HEK293T (cell line): ENCODE measurements at places on chromosomes 5 and 9.

GRCh38 chr9:129327552-129328328, 149.7 kb upstream of the IER5L start:
- DNase-seq = no peak

- DNase-seq = no peak
Measured at GRCh38 chr5:95238560-95239325, 46.2 kb downstream of the MCTP1 start.

DNA sequence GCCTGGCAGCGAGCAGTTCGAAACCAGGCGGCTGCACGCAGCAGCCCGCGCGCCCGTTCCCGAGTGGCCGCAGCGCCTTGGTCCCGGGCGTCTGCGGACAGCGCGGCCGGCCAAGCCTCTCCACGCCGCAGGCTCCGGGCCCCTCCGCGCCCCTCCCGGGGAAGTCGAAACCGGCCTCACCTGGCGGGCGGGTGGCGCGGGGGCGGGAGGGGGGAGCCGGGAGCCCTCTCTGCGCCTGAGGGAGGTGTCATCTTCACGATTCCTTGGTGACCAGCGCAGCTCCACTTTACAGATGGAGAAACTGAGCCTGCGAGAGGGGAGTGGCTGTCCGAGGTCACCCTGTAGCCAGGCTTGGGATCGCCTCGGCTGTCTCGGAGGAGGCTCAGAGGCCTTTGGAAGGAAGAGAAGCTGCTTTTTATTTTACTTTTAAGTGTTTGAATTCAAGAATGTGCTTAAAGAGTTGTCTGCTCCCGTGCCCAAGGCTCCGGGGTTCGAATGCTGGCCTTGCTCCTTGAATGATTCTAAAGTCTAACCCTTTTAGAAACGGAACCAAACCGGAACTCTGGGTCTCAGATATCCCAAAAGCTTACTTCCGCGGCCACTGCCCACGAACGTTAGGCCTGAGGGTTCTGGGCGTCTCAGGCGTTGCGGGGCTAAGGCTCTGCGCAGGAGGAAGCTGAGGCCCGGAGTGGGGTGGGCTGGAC, 662 bp downstream of the SUSD3 start:
- no peak for DNase-seq

DNA sequence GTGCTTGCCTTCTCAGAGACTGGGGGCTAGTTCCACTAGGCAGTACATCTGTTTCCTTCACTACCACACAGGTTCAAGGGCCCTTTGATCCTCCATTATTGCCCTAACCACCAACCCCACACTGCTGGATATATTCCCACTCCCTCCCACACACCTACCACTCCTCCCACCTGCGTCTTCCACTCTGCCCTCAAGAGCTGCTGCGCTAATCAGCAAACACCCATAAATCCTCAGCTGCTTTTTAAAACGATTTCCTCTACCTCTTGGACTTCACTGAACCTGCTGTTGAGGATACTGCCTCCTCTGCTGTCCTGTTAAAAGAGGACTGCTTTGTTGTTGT, 120.9 kb downstream of the MAPKAP1 start:
- no peak for DNase-seq

- DNase-seq = no peak
Measured at GRCh38 chr9:120974921-120975320, 48.3 kb upstream of the TRAF1 start.

DNA sequence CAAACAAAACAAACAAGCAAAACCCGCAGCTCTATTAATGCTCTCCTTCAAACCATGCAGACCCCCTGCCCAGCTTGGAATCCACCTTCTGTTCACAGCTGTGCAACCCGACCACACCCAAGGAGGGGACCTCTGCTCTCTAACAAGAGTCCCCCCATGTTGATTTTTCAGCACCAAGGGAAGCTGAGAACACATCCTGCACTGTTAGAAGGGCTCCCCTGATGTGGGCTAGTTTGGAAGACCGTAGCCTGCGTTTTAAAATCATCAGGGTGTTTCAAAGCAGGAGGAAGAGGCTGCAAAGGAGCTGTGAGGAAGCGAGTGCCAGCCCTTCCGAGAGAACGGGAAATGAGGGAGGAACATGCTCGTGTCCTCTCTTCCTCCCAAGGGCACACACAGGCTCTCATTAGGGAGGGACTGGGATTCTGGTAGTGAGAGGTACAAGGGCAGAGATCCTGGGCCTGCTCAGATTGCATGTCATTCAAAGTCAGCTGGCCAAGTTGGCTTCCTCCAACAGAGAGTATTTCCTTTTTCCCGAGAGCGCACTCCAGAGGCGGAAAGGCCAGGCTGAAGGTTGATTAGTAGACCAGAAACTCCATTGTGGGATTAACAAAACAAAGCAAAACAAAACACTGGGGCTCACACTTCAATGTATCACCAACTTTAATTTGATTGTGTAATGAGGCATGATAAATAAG, 185.9 kb downstream of the SEMA6A start:
- DNase-seq = no peak

DNA sequence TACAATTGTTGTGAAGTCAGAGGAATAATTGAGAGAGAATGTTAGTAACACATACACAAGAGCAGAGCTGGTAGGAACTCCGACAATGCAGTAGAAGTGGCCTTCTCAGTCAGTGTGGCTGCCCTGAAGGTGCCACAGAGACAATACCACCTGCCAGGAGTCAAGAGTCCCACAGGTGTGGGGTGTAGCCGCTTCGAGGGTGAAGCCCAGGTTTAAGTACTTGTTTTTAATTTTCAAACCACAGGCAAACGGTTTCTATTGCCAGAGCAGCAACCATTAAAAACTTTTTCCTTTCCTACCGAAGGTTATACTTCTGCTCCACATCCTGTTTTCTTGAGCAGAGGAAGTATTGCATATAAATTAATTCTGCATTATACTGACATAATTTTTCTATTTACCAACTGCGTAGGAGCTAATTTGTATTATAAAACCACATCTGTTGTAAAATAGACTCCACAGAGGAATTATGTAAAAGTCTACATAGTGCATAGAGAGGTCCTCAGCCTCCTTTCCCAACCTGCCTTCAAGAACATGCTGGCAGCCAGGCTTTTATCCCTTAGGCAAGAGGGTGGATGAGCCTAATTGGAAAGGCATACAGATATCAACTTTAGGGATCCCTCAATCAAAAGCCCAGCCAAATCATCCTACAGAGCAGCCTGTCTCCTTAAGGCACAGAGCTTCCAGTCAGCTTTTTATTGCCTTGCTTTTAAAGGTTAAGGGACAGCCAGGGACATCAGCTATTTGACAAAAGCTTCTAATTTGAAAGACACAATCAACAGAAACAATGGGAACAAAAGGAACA, 12.9 kb upstream of the ACTBL2 start:
- no peak for DNase-seq

- DNase-seq = no peak
Measured at GRCh38 chr5:91885291-91886265, 502.5 kb upstream of the ARRDC3 start.

GRCh38 chr9:99779277-99779676, 42.4 kb upstream of the NR4A3 start:
- DNase-seq = no peak

DNA sequence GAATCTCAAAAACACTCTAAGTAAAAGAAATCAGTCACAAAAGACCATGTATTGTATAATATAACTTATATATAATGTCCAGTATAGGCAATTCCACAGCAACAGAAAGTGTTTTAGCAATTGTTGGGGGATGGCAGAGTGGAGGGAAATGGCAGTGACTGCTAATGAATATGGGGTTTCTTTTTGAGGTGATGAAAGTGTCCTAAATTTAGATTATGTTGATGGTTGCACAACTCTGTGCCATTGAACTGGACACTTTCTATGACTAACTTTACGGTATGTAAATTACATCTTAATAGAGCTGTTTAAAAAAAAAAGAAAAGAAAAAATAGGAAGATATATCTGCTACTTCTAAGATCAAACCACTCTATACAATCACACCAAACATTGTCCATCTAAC, 124.9 kb upstream of the ZNF462 start:
- no peak for DNase-seq

DNA sequence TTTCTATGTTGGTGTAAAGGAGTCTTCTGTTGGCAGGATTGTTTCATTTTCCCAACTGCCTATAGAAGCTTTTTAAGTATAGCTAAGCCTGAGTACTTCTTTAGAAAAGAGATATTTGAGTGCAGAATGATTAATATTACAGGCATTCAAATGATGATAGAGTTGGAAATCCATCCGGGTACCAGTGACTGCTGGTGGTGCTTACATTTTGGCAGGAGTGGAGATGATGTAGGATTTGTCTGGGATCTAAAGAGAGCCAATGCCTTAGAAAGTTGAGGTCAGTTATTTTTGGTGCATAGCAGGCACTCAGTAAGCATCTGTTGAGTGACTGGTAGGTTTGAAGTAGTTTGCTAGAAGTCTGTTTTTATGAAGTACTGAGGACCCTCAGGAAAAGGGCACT, 433.5 kb downstream of the DMAC1 start:
- no peak for DNase-seq

GRCh38 chr9:83934569-83935275, 13.5 kb upstream of the KIF27 start:
- no peak for DNase-seq
